ENCODE measurements at places on chromosomes 13 and 19. TPM values are rescaled to one million over a fixed set of nuclear protein-coding genes. Genes with fewer than 3 reads are reported as not detected.

The ZIC5 gene
- total RNA-seq = not detected

The ZNF177 gene
- total RNA-seq = 0.21 TPM

The EFNA2 gene
- not detected for total RNA-seq

The VAV1 gene
- 65.4 TPM for total RNA-seq

The F2RL3 gene
- 0.74 TPM for total RNA-seq

The ATP12A gene
- not detected for total RNA-seq

The ANKRD24 gene
- total RNA-seq = 0.51 TPM

The NANOS3 gene
- 1.7 TPM for total RNA-seq

The FREM2 gene
- 0.13 TPM for total RNA-seq

The MBD3 gene
- total RNA-seq = 95.9 TPM

The CGB8 gene
- total RNA-seq = not detected

The LENG1 gene
- total RNA-seq = 5.5 TPM

The ATP4A gene
- 0.16 TPM for total RNA-seq

The THOP1 gene
- 217 TPM for total RNA-seq

The AXL gene
- 0.26 TPM for total RNA-seq

The CRLF1 gene
- 0.43 TPM for total RNA-seq

The IZUMO2 gene
- not detected for total RNA-seq

The SLC17A7 gene
- 0.08 TPM for total RNA-seq

The CEACAM4 gene
- total RNA-seq = not detected

The SPTBN4 gene
- 0.18 TPM for total RNA-seq

The C13orf42 gene
- not detected for total RNA-seq

The SIGLEC5 gene
- 1.1 TPM for total RNA-seq

The CAPN12 gene
- total RNA-seq = 3.0 TPM

The URAD gene
- not detected for total RNA-seq

The POU4F1 gene
- total RNA-seq = 0.05 TPM

The NECTIN2 gene
- 0.88 TPM for total RNA-seq

The PPP1R37 gene
- 15.8 TPM for total RNA-seq

The CEACAM20 gene
- total RNA-seq = not detected

The F7 gene
- total RNA-seq = not detected

Measured in GM12878 (cell line).